GDM1 (cell line): ENCODE measurements at places on chromosomes 16 and 17.

GRCh38 chr17:79355165-79355564 lies 255.7 kb downstream of the RBFOX3 start:
- DNase-seq, result no peak

DNA sequence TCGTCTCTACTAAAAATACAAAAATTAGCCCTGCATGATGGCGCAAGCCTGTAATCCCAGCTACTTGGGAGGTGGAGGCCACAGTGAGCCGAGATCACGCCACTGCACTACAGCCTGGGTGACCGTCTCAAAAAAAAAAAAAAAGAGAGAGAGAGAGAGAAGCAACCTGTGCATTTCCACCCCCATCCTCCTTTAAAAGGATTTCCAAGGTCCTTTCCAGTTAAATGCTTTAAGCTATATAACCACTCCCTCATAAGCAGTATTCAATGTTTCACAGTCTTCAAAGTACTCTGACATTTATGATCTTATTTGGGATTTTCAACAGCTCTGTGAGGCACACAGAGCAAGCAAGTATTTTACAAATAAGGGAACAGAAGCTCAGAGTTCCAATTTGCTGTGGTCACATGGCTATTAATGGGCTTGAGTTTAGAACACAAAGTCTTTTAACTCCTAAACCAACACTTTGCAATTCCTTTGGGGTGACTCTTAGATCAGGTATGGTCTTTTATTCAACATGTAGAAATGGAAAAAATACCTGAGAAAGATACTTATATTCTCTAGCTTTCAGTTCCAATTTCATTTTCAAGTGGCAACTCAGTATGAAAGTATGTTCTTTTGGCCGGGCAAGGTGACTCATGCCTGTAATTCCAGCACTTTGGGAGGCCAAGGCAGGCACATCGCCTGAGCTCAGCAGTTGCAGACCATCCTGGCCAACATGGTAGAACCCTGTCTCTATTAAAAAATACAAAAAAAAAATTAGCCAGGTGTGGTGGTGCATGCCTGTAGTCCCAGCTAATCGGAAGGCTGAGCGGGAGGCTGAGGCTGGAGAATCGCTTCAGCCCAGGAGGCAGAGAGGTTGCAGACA lies 31.3 kb downstream of the SPOP start:
- no peak for DNase-seq

GRCh38 chr17:82795615-82796014 lies 43.8 kb downstream of the TBCD start:
- DNase-seq, result no peak

DNA sequence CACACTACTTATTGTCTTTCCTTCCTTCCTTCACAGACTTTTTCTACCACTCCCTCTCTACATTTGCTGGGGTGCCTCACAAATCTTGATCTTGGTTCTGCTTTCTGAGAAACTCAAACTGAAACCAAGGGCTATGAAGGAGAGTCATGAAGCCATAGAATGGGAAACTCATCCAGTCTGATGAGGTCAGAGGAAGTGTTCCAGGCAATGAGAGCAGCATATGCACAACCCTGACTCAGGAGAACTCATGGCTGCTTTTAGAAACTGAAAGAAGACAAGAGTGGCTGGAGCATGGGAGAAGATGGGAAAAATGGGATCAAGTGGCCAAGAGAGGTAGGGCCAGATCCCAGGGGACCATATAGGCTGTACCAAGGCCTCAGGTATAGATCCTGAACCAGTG lies 130.0 kb upstream of the TOX3 start:
- no peak for DNase-seq

DNA sequence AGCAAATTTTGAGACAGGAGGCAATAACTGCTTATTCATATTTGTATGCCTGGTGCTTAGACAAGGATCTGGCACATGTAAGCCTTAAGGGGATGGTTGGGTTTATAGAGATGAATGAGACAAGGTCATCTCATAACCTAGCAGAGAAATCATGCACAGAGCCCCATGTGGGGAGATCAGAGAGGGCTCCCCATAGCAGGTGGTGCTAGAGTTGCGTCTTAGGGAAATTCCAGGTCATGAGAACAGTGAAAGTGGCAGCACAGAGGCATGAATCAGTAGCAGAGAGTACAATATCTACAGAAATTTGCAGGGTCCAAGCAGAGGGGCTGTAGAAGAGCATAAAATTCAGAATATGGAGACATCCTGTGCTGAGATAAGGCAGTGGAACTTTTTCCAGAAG lies 57.3 kb downstream of the SLC6A2 start:
- no peak for DNase-seq

GRCh38 chr17:50824429-50824828 lies 11.0 kb upstream of the WFIKKN2 start:
- no peak for DNase-seq

GRCh38 chr17:31156326-31156725 lies 61.5 kb downstream of the NF1 start:
- DNase-seq, result no peak

GRCh38 chr16:64952177-64952576 lies 169.7 kb downstream of the CDH11 start:
- no peak for DNase-seq

DNA sequence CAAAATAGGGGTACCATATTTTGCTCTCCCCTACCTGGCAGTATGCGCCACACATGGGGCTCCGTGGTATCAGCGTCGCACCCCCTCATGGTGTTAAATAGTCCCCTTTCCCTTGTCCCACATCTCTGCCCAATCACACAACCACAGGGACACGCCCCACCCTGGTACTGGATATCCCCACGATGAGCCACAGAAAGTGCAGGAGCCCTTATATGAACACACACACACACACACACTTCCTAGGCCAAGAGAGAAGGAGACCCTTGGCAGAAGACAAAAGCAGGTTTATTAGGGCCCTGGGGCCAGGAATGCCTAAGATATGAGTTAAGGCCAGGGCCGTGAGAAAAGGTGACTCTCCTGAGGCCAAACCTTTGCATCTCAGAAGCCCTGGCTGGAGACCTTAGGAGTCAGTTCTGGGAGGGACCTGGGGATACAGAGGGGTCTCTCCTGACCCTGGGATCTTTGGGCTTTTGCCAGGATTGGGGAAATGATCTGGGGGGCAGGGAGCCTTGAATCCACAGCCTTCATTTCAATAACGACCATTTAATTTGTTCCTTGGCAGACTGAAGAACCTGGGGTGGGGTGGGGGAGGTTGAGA lies 11.6 kb downstream of the COPZ2 start:
- no peak for DNase-seq

GRCh38 chr16:47779201-47780016 lies 318.3 kb downstream of the PHKB start:
- DNase-seq, result peak; percentile 67

- peak; percentile 67 for DNase-seq
Measured at GRCh38 chr17:50297407-50297865, 23.2 kb downstream of the TMEM92 start.

DNA sequence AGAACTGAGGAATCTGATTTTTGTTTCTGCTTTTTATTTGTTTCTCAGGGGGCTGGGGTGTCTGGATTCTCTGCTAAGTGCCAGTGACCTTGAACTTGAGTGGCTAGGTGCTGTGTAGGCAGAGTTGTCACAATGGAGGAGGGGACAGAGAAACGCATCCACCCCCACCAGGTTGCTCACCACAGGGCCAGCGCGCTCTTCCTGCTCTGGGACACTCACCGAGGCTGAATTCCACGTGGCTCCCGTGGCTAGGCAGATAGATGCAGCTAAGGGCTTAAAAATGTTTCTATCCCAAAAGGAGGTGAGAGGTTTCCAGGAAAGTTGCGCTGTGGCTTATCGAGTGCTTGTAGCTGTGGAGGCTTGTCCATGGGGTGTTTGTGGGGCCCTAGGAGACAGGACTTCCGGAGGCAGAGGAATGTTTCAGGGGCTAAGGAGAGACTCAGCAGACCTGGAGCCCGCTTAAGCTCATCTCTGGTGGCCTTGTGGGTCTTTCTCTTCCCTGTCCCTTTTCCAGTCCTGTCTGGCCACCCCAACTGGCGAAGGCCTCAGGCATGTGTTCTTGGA lies 36.8 kb downstream of the ADCY7 start:
- DNase-seq, result no peak

- no peak for DNase-seq
Measured at GRCh38 chr17:58244963-58245362, 6.6 kb downstream of the LPO start.

DNA sequence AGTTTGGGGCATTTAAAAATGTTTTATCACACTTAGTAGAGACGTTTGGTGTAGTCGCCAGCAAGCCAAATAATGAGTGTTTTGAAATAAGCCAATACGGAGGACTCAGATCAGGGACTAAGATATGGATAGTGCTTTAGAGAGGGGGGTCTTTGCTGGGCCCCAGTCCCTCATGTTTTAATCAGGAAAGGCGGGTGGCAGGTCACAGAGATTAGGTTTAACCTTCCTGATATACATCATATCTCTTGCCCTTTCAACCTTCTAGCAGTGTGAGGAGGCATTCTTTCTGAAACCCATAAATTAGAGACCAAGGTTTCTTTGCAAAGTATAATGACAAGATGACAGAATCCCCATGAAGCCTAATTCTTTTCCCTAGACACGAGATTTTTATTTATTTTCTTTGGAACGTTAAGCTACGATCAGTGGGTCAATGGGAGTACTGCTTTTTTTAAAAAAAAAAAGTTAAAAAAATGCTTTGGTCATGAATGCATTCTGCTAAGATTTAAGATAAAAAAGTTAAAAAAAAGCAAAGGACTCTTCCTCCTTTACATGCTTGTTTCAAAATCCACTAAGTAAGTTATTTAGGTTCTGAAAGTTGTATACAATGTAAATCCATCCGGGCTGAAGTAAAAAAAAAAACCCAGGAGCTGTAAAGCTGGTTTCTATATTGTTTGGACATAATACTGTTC lies 572.1 kb upstream of the SALL1 start:
- no peak for DNase-seq

- DNase-seq, result no peak
Measured at GRCh38 chr16:84153660-84154214, 8.6 kb downstream of the DNAAF1 start.

- DNase-seq, result no peak
Measured at GRCh38 chr17:64572682-64573154, 65.9 kb downstream of the CEP95 start.

GRCh38 chr16:5900046-5900445 lies 802.5 kb upstream of the EEF2KMT start:
- no peak for DNase-seq

GRCh38 chr17:65283704-65284103 lies 146.5 kb downstream of the RGS9 start:
- DNase-seq, result no peak

- no peak for DNase-seq
Measured at GRCh38 chr16:67933805-67934204, 2.1 kb upstream of the CTRL start.

DNA sequence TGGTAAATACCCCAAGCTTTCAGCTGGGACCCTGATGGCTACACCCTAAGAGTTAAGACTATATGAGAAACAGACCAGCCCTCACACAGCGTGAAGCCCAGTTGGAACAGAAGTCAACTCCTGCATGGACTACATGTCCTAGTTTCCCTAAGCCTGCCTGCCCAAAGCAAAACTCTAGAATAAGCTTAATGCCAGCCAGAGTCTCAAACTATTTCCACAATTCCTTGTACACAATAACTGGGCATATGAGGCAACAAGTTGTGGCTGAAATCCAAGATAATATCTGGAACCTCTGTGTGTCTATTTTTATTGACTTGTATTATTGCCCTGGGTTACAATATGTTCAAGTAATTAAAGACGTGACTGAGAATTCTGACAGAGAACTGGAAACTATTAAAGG lies 19.4 kb downstream of the MYH10 start:
- no peak for DNase-seq

- no peak for DNase-seq
Measured at GRCh38 chr16:23676924-23677480, 1.7 kb upstream of the PLK1 start.

DNA sequence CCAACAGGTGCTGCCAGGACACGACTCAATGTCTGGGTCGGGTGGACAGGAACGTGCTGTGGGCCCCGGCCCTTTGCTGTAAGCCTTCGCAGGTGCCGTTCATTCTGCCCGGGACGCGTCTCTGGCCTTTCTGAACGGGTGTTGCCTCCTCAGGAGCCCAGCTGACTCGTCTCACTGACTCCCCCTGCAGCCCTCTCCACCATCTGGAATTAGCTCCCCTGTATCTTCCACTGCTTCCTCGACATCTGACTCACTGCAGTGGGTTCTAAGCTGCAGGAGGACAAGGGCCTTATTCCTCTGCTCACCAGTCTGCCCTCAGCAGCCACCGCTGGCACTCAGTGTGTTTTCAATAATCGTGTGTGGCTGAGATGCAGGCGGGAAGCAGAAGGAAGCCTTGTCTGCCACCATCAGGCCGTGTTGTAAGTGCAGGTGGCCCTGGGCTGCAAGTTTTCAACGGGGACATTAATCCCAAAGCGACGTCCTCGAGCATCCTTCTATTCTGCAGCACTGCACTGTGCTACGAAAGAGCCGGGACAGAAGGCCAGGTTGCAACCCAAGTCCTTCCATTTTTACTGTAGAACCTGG lies 256.2 kb downstream of the FOXL1 start:
- DNase-seq, result no peak
